ENCODE measurements at places on chromosomes 2 and 18. TPM values are rescaled to one million over a fixed set of nuclear protein-coding genes. Genes with fewer than 3 reads are reported as not detected.

GRCh38 chr18:2032036-2032435, 539.3 kb downstream of the METTL4 start:
- DNase-seq: no peak

DNA sequence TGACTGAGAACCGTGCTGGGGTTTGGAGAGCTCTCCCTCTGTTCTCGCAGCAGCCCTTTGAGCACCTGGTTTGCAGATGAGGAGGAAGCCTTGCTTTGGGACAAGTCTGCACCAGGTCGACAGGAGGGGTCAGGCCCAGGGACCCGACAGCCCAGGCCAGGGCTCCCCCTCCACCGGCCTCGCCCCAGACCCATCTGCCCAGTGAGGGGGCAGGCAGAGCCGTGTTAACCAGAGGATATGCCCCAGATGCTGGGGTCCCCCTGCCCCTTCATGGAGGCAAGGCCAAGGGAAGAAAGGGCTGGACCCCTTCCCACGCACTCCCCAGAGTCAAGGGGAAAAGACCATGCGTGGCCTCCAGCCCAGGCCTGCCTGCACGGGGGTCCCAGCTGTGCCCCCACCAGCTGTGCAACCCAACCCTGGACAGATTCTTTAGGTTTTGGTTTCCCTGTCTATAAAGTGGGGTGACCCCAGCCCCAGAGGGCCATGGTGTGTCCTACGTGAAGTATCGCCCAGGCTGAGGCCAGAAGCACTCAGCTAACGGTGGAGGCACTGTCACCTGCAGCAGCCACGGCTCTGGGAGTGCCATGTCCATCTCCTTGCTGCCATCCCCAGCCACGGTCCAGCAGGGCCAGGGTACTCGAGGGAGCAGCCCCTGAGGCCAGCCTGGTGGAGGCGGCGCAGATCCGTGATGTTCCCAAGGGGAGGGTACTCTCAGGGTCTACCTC, 4.8 kb upstream of the SNED1 start:
- no peak for DNase-seq

DNA sequence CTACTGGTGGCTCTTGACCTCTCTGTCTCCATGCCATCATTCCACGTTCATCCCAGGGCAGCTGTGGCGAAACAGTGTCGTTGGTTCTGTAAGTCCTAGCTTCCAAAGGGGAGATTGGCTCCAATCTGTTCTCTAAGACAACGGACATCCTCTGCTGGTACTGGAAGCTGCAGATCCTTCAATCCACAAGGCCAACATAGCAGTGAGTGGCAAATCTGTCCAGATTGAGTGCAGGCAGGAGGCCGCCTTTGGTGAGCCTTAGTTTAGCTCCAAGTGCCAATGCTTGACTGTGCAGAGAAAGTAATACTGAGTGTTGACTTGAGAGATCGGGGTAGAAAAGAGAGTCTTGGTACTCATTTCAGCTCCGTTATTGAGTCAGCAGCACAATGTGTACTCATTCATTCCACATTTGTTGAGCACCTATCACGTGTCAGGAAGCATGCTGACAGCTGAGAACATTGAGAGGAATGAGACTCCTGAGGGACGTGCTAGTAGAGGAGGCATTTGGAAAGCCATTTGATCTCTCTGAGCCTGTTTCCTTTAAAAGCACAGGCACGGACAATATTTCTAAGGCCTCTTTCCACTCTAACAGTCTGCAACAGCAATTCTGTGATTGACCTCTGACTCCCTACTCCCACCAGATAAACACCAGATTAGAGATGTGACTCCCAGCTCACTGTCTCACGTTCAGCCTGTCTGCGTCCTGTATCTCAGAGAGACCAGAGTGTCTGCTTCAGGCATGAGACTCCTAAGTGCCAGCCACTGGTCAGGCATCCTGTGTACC, 306.0 kb downstream of the CLIP4 start:
- peak; percentile 40 for DNase-seq

GRCh38 chr2:158456309-158457066, at the start of the genes CCDC148 and PKP4:
CCDC148 (minus strand) TSS chr2:158456753; CDS start chr2:158456439, 314 bp downstream.
PKP4 (plus strand) TSS chr2:158456952; CDS start chr2:158533185, 76,233 bp downstream.
- peak; percentile 89 for DNase-seq

- no peak for DNase-seq
Observed at GRCh38 chr2:188571543-188572303, 280.0 kb downstream of the GULP1 start.

GRCh38 chr2:47002480-47003381, 87.1 kb upstream of the MCFD2 start:
- DNase-seq: no peak

DNA sequence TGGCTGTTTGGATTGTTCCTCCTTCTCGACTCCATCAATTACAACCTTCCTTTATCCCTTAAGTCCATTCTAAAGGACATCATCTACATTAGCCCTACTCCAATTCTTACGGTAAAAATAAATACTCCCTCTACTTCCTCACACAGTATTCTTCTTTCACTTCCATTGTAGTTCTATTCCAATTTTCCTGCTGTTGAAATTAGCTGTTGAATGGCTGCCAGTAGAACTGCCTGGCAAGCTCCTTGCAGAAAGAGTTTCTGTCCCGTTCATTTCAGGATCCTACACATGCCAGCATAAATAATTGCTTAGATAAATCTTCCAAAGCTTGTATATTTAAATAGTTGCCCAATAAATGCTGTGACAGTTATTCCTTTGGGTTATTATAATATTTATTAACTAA, 459.3 kb upstream of the TRIB2 start:
- DNase-seq: no peak

GRCh38 chr2:1777781-1778180, 33.5 kb upstream of the PXDN start:
- DNase-seq: no peak

GRCh38 chr18:59690186-59690982, 6.8 kb downstream of the CCBE1 start:
- no peak for DNase-seq

DNA sequence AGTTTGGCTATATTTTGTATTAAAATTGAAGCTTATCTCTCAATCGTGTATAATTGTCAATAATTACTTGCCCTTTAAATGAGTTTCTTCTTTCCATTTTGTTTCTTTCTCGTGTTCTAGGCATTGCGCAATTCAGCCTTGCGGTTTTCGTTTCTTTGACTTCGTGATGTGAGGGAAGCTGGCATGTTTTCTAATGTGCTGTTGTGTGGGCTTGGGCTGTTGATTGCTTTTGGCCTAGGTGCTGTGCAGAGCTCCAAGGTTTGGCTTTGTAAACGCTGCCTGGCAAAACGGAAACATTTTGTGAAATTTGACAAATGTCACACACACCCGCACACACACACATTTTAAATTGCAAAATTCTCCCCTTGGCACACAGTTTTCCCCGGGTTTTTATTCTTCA, 242.6 kb upstream of the TCF4 start:
- DNase-seq: no peak

GRCh38 chr2:152298754-152299153, 36.2 kb upstream of the FMNL2 start:
- DNase-seq: peak; percentile 10

DNA sequence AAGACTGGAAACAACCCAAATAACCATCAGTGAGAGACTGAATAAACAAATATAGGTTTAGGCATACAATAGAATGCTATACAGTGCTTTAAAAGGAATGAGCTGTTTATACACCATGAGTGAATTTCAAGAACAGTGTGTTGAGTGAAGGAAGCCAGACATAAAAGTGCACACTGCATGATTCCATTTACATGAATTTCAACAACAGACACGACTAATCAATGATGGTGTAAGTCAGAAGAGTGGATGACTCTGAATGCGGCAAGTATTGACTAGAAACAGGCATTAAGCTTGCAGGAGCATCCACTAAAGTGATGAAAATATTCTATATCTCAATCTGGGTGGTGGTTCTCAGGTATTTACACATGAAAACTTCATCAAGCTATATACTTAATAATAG, 142.7 kb upstream of the SLC39A10 start:
- peak; percentile 61 for DNase-seq

C2orf80 gene
- not detected for polyA plus RNA-seq

DNAJC5G gene
- not detected for polyA plus RNA-seq

KCNG2 gene
- not detected for polyA plus RNA-seq

AMER3 gene
- polyA plus RNA-seq: not detected

NDC80 gene
- polyA plus RNA-seq: 15.5 TPM

TRAPPC8 gene
- polyA plus RNA-seq: 21.8 TPM

HMSD gene
- polyA plus RNA-seq: 0.19 TPM

KIF5C gene
- polyA plus RNA-seq: 0.13 TPM

LMAN2L gene
- polyA plus RNA-seq: 22.5 TPM

CD8B gene
- polyA plus RNA-seq: not detected

CCDC148 gene
- 0.17 TPM for polyA plus RNA-seq

UGT1A8 gene
- not detected for polyA plus RNA-seq

RAMP1 gene
- polyA plus RNA-seq: 100.0 TPM
